Esophagus squamous epithelium (tissue), 5 donors: ENCODE measurements at places on chromosomes 2 and 18.

DNA sequence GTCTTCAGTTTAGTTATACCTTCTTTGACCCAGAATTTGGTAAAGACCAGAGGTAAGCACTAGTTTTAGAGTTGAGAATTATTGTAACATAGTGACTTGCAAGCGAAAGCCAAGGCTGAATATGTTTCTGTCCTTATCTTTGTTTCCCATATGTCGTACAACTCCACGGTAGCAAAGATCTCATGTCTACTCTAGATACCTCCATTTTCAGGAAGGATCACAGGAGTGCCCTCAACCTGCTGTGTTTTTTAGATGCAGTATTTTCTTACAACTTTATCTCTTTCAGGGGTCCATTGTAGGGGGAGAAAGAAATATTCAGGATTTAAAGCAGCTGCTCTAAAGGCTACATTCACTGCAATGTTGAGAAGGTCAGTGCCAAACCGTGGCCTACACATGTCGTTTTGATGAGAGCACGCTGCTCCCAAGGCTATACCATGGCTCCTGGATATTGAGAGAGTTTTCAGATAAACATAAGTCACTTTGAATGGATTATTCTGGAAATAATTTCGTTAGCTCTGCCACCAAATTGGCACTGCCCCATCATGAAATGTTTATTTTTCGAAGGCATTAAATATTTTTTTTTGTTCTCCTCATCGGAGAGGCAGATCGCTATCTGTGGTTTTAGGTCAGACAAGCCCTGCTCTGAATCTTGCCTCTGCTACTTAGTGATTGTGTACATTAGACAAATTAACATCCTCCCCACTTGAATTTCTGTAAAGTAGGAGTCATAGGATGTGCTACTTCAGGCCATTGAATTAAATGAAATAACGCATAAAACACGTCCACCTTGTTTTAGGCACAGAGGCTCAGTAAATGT lies 2.1 kb downstream of the RHBDD1 start:
- DNase-seq = no peak

DNA sequence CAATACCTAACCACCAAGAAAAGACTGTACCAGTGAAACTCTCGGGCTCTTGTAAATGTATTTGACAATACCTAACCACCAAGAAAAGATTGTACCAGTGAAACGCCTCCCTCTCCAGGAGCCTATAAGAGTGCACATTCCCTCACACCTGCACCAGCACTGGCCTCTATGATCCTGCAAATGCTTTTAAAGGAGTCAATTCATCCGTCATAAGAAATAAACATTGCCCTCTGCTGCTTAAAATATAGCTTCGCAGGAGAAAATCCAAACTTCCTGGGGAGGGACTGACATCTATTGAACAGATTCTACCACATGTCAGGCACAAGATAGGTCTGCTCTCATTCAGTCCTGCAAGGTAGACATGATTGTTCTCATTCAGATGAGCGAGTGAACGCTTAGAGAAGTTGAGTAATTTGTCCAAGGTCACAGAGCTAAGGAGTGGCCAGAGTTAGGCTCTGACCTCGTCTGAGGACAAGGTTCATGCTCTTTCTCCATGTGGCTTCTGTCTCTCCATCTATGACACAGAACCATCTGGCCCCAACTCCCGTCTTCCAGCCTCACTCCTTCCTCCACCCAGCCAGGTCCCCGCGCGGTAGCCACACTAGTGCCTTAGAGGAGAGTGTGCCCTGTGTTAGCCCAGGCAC lies 38.7 kb downstream of the MCFD2 start:
- no peak for DNase-seq

DNA sequence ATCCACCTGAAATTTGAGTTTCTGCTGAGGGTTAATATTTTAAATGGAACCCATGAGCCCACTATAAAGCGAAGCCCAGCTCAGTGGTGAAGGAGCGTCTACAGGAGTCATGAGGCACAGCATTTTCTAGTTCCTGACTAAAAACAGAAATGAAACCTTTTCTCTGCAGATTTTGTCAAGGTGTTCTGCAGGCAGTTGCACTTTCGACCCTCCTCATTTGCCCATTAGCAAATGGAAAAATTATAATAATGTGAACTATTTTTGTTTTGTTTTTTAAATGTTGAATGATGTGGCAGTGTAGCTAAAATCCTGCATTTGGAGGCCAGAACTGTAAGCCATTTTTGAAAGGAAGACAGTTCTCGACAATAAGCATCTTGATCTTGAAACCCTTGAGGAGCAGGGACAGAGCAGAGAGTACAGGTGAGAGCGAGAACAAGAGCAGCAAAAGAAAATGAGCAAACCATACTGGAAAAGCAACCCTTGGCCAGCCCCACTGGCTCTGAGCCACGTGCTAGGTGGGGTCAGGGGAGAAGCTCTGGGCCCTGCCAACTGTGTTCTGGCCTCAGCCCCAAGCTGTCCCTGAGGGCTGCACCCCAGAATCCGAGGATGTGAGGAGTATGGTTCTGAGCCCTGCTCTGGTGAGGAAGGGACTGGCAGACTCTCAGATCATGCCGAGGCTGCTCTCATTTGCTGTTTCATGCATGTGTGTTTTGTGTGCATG lies 26.4 kb upstream of the COPS8 start:
- no peak for DNase-seq

DNA sequence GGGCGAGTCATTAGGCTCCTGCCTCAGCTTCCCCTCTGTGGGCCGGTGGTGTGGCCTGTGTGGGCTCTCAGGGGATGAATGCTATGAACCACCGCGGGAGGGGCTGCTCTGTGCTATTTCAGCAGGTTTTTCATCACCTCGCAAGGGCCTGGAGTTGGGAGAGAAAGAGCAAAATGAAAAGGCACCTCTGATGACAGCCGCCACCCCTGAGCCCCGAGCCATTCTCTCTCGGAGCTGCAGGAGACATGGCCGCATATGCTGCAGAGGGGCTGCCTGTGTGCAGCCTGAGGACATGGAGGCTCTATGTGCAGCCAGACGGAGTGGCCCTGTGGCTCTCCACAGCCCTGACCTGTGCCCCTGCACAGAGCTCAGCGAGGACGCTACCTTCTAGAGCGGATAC lies 96.2 kb upstream of the CTDP1 start:
- no peak for DNase-seq

- no peak for DNase-seq
Observed at GRCh38 chr2:66531567-66531966, 96.6 kb downstream of the MEIS1 start.

GRCh38 chr2:63643486-63643885 lies 54.7 kb downstream of the MDH1 start:
- no peak for DNase-seq

DNA sequence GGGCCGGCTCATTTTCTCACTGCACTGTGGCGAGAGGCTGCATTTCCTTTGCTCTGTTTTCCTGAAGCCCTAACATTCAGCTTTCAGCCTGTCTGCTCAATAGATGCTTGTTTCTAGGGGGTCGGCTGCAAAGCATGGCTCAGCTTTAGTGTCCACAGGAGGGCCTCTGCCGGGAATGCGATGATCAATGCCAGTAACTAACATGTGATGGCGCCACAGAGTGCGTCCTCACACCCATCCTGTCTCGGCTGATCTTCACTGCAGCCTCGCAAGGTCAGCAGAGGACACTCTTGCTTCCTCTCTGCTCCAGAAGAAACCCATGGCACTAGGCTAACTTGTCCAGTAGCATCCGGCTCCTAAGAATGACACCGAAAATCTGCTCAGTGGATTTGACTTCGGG lies 156.4 kb upstream of the PXDN start:
- DNase-seq = no peak

- no peak for DNase-seq
Observed at GRCh38 chr2:9397201-9397600, 26.1 kb downstream of the ITGB1BP1 start.

- no peak for DNase-seq
Observed at GRCh38 chr2:219901155-219901554, 273.7 kb downstream of the SLC4A3 start.

GRCh38 chr2:143398781-143399180 lies 269.6 kb downstream of the ARHGAP15 start:
- DNase-seq = no peak
